HT1080 (cell line): ENCODE measurements at places on chromosomes 6 and 20. TPM values are rescaled to one million over a fixed set of nuclear protein-coding genes. Genes with fewer than 3 reads are reported as not detected.

GRCh38 chr6:126048635-126049034 lies 62.3 kb downstream of the TRMT11 start:
- DNase-seq, result no peak

- peak; percentile 11 for DNase-seq
These were observed 296.5 kb downstream of the SMOC2 start for GRCh38 chr6:168737481-168737880.

Gene SUMO4
- total RNA-seq, result 0.27 and 0.32 TPM in 2 replicates

GRCh38 chr6:147507162-147508041 lies 1.1 kb upstream of the SAMD5 start:
- DNase-seq, result peak; percentile 20

Gene GTF3C6
- 94.1 and 105 TPM in 2 replicates for total RNA-seq

- DNase-seq, result peak; percentile 18
These were observed 17.2 kb upstream of the PREX1 start for GRCh38 chr20:48844996-48845395.

Gene PI3
- not detected in 2 replicates for total RNA-seq

DNA sequence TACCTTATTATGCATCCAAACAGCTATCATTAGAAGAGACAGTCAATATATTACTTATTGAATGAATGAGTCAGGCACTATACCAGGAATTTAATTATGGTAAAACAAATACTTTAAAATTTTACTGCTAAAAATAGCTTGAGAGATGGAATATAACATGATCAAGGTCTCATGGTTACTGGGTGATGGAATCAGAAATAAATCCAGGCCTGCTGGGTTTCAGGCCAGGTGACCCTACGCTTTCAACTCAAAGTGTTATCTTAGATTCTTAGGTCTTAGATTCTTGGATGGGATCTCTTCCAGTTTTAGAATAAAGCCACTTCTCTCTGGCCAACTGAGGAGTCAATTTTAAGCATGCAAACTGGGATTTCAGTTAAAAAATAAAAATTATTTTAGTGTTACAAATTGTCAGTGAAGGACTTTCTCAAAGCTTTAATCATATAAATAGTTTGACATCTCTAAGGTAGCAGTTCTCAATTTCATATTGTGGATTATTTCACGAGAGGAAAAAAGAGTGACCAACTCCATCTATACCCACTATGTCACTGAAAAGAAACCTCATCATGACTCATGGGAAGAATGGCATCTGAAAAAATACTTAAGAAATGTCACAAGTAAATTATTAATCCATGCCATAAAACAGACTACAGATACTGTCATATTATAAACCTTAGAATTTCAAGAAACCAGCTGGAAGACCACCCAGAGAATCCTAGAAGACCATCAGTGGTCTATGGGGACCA lies 283.4 kb upstream of the RUNX2 start:
- DNase-seq, result no peak

GRCh38 chr6:160226118-160226591 lies 32.5 kb downstream of the SLC22A2 start:
- DNase-seq, result peak; percentile 2

GRCh38 chr20:53828682-53829254 lies 235.1 kb upstream of the ZNF217 start:
- DNase-seq, result peak; percentile 91

Gene IER3
- total RNA-seq, result 156 and 195 TPM in 2 replicates

Gene DNAAF9
- total RNA-seq, result 1.8 and 3.0 TPM in 2 replicates

DNA sequence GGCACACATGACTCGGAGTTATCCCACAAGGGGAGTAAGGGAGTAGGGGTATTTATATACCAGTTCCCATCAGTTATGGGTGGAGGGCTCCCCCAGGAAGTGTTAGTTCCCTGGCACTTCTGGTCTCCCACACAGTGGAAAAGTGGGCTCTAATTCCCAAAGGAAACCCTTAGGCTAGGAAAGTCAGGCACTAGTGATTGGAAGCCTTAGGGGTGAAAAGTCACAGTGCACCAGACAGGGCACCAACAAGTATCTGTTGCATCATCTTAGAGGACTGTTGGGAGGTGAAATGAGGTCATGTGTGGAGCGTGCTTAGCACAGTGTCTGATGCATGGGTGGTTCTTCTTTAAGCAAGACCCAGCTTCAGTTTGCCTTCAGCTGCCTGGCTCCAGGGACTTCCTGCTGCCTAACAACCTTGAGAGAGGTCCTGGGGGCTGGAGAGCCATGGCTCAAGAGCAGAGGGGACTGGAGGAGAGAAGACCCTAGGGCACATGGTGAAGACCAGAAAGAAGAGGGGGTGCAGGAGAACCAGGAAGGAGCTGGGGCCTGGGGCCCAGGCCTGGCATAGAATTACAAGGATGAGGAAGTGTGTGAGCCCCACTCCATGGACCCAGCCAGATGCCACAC lies 7.5 kb upstream of the FOXP4 start:
- no peak for DNase-seq

- no peak for DNase-seq
These were observed 24.4 kb upstream of the ARID1B start for GRCh38 chr6:156752666-156753301.

DNA sequence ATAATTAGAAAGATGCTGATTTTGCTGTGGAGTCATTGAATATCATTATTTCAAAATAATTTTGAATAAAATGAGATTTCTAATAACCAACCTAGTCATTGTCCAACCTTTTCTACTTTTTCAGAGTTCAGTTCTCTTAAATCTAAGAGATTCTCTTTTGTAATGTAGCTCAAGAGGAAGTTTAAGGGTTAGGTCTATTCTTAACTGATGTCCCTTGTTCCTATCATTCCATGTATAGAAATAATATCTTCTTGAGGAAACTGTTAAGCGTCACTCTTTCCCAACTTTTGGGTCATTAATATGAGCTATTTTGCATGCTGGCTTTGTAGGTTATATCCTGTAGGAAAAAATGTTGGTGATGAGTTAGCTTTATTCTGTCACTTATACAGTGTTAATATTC lies 27.0 kb downstream of the RNF144B start:
- no peak for DNase-seq

DNA sequence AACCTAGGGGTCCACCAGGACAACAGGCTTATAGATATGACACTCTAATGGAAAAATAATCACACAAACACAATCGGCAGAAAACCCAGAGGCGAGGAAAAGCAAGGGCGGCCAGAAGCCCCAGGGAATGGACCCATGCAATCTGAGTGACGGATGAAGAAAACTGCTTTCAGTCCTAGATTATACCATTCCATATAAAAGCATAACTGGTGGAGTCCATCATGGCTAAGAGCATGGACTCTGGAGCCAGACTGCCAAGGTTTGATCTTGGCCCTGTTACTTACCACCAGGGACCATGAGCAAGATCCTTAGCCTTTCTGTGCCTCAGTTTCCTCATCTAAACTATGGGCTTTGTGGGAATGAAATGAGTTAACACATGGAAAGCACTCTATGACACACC lies 3.7 kb downstream of the SLC22A16 start:
- DNase-seq, result no peak

Gene C20orf202
- total RNA-seq, result not detected in 2 replicates

DNA sequence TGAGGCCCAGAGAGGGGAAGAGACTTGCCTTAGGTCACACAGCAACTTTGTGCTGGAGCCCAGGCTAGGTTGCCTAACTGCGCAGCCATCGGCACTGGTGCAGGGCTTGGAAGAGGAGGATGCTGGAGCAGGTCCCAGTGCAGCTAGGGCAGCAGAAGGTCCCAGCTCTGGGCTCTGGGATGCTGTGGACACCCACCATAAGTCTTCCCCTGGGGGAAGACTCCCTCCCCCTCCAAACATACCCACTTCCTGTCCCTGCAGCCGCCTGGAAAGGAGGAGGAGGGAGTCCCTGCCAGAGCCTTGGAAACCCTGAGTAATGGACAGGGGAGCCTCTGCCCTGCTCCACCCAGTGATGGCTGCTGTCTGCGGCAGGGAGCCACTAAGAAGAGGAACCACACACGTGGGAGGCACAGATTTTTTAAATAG lies 93.6 kb downstream of the NCR2 start:
- peak; percentile 16 for DNase-seq

- DNase-seq, result no peak
These were observed 1.2 kb upstream of the SRPK1 start for GRCh38 chr6:35922139-35922554.

Gene KCNK16
- not detected in 2 replicates for total RNA-seq

Gene FGD2
- total RNA-seq, result 0.08 TPM in 1 of 2 replicates, not detected in the other

GRCh38 chr20:58584881-58585752 lies 66.0 kb upstream of the STX16 start:
- DNase-seq, result no peak

DNA sequence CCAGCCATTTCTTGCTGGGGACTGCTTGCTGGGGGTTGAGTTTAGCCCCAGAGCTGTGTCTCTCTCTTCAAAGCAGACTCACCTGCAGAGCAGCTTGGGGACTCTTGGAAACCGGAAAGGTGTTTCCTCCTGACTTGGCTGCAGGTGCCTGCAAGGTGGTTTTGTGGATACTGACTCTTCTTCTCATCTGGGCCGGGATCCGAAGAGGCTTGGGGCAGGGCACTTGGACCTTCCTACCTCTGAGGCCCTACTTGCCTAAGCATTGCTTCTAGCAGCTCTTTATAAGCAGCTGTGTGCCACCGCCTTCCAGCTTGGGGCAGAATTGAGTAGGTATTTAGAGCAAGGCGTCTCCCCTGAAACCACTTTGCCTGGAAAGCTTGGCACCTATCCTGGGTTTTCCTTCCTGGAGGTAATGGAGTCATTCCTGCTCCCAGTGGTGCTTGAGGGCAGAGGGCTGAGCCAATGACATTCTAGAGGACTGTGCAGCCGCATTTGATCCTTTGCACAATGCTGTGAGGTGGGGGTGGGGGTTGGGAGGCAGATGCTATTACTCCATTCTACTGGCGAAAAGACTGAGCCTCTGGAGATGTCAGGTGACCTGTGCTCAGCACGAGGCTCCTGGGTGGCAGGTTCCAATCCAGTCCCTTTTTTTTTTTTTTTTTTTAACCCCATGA lies 3.4 kb upstream of the CTSZ start:
- peak; percentile 30 for DNase-seq

Gene RNF8
- total RNA-seq, result 22.5 and 23.8 TPM in 2 replicates

Gene PHACTR3
- not detected in 2 replicates for total RNA-seq

Gene ZDHHC14
- total RNA-seq, result 6.9 and 8.1 TPM in 2 replicates
